ENCODE measurements at places on chromosomes 13 and 19.

- DNase-seq: no peak
Observed at GRCh38 chr19:29759359-29759758, 44.3 kb upstream of the C19orf12 start.

- DNase-seq: no peak
Observed at GRCh38 chr19:8398311-8398771, 8.2 kb downstream of the RAB11B start.

DNA sequence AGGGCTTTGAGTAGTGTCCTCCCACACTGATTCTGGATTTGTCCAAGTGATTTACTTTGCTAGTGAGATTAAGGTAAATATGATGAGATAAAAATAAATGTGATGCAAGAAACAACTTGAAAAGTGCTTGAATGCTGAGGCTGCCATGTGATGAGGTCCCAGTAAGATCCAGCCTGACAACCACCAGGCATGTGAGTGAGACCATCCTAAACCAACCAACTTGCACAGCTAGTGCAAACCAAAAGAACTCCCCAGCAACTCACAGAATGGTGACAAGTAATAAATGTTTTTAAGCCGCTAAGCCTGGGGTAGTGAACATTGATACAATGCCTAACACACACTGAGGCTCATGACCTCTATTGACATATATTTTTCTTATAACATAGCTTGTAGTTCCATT lies 13.3 kb upstream of the RBM26 start:
- no peak for DNase-seq

DNA sequence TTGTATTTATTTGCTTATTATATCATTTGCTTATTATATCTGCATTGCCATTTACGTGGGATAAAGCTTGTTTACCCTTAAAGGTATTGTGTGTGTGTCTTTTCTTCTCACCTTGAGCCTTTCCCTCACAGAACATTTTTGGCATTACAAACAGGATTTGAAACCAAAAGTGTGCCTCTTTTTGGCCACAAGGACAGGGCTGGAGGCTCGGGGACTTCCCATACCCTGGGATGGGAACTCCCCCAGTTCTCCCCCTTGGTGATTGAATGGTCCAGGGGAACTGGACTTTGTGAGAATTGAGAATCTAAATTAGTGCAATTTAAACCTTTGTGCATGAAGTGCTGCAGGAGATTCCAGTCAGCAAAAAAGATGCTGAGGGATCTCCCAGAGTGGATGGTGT lies 2.4 kb upstream of the ZNF506 start:
- DNase-seq: no peak

GRCh38 chr19:41376241-41376997 lies at the start of gene TMEM91:
TSS of gene TMEM91 (plus strand) at chr19:41376533. CDS start at chr19:41378310, 1,777 bp downstream.
- no peak for DNase-seq

GRCh38 chr19:55656988-55657747 lies 2.3 kb downstream of the U2AF2 start:
- no peak for DNase-seq

- no peak for DNase-seq
Observed at GRCh38 chr13:98487016-98487415, 89.9 kb downstream of the STK24 start.

GRCh38 chr19:18265582-18265981 lies 8.7 kb downstream of the IQCN start:
- DNase-seq: no peak

- no peak for DNase-seq
Observed at GRCh38 chr19:16024266-16025107, 51.8 kb upstream of the TPM4 start.

DNA sequence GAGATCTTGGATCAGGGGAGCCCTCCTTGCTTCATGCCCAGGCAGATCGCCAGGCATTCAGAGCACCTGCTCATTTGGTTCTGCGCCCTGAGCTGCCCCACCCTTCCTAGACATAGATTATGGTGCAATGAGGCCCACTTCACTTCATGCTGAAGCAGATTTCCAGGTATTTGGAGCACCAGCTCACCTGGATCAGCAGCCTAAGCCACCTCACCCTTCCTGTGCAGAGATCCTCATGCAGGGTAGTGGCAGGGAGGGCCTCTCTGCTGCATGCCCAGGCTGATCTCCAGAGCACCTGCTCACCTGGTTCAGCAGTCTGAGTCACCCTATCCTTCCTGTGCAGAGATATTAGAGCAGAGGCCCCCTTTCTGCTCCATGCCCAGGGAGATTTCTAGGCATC lies 1966.1 kb downstream of the PCDH9 start:
- DNase-seq: no peak

DNA sequence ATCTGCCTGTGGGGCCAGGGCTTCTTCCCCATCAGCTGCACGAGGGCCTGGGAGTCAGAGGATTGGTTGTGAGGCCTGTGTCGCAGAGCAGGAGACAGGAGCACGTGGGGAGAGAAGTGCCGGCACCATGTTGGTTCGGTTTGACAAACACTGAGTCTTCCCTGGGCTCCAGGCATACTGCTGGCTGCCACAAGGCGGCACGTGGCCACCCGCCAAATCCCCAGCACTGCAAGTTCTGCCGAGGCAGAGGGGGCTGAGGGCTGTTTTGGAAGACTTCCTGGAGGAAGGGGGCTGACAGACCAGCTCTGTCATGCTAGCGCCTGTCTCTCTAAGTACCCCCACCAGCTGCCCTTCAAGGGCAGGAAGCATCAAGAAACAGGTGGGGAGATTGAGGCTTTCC lies 9.5 kb downstream of the SHANK1 start:
- DNase-seq: no peak

- no peak for DNase-seq
Observed at GRCh38 chr19:44603201-44603945, 10.0 kb upstream of the IGSF23 start.

GRCh38 chr13:100338275-100338674 lies 249.4 kb downstream of the PCCA start:
- no peak for DNase-seq

DNA sequence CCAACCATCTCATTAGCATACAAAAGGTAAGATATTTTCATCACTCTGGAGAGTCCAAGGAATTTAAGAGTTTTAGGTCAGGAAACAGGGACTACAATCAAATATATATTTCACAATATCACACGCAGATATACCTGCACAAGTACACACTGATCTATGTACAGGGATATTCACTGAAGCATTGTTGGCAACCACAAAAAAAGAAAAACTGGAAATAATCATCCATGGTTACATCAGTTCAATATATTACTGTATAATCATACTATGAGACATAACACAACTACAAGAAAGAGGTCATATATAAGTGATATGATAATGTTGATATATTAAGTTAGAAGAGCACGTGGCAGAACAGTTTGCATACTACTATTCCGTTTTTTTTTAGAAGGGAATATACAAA lies 2.2 kb upstream of the SERP2 start:
- no peak for DNase-seq

GRCh38 chr13:34620862-34621261 lies 321.2 kb upstream of the NBEA start:
- DNase-seq: no peak

DNA sequence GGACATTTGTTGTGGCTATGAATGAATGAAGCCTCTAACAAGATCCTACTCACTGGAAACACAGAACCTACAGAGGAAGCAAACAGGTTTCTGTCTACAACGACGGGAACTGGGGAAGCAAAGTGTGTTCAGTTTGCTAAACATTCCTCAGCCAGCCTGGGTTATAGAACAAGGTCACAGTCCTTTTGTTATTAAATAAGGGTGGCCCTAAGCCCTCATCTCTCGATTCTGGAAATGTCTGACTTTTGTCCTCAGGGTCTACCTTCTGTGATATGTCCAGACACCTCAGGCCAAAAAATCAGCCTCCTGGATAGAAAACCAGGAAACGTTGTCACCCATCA lies 64.6 kb upstream of the ARHGEF7 start:
- DNase-seq: no peak

GRCh38 chr13:76455960-76456359 lies 430.2 kb downstream of the KCTD12 start:
- DNase-seq: no peak

DNA sequence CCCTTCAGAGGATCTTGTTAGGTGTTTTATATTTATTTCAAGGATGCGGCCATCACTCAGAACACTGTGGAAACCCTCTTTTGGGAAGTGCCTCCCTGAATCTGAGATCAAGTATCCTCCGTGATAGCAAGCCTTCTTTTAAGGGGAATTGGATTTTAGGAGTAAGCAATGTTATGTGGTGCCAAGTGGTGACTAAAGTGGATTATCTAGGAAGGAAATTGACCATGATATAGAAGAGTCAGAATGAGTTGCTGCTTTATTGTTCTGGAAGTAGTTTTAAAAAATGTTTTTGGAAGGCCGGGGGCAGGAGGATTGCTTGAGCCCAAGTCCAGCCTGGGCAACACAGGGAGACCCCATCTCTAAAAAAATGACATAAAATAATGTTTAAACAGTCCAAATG lies 6.7 kb downstream of the ERCC5 start:
- DNase-seq: no peak

DNA sequence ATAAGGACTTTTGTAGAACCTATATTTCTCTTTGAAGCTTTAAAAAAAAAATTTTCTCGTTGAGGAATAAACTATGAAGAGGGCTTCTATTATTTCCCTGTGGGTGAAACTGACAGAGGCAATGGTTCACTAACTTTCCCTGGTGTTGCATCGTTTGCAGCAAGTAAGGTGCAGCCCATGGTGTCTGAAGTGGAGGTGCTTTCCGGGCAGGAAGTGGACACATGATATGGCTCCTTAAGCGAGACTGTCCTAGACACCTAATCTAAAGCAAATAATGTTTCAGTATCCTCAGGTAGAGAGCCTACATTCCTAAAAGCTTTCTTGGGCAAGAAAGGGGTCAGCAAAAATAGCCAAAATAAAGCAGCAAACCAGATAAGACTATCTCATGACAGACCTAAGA lies 437.6 kb upstream of the ARGLU1 start:
- DNase-seq: no peak

GRCh38 chr13:74576420-74576819 lies 442.2 kb upstream of the KLF12 start:
- DNase-seq: no peak

DNA sequence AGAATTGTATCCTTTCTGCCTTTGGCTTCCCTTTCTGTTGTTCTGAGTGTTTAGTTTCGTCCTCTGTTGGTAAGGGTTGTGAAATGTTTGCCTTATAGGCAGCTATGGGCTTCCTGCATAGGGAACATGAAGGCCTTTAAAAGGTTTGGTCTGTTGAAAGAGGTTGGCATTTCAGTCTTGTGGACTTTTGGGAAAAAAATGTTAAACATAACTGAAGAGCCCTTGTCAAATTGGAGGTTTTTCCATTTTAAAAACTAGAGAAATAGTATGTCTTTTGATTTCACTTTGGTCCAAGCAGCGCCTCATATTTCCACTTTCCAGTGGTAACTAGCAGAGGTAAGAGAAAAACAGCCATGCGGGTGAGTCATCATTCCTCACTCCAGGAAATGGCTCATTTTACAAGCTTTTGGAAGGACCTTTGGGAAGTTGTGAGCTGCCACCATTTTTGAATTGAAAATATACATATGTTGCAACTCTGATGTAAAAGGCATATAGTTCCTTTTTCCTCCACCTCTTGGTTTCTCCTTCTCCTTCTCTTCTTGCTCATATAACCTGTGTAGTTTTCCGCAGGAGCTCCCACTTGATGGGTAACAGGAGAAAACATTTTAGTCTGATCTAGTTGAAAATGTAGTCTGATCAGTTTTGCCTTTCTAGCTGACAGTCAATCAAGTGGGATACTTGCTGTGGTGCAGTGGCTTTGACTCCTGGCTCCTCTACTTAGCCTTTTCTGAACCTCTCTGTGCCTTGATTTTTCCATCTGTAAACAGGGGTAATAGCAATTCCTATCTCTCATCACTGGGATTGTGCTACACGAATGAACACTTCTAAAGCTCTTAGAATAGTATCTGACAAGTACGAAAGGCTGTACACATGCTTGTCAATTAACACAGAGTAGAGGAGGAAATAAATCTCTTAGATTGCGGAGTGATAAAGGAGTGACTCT lies 23.0 kb downstream of the GPC6 start:
- no peak for DNase-seq

DNA sequence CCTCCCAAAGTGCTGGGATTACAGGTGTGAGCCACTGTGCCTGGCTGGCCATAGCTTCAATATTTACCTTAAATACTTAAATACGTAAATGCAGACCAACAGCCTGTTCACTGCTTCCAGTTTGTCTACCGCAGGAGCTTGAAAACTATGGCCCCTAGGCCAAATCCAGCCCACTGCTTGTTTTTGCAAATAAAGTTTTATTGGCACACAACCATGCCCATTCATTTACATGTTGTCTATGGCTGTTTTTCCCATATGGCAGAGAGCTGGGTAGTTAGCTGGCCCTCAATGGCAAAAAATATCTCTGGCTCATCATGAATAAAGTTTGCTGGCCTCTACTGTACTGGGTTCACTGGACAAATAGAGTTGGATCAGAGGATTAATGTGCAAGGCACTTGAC lies 11.8 kb downstream of the PRR12 start:
- DNase-seq: no peak

GRCh38 chr19:8194528-8195267 lies 14.5 kb upstream of the CERS4 start:
- DNase-seq: no peak

- no peak for DNase-seq
Observed at GRCh38 chr13:51322826-51323225, 16.7 kb upstream of the SERPINE3 start.

DNA sequence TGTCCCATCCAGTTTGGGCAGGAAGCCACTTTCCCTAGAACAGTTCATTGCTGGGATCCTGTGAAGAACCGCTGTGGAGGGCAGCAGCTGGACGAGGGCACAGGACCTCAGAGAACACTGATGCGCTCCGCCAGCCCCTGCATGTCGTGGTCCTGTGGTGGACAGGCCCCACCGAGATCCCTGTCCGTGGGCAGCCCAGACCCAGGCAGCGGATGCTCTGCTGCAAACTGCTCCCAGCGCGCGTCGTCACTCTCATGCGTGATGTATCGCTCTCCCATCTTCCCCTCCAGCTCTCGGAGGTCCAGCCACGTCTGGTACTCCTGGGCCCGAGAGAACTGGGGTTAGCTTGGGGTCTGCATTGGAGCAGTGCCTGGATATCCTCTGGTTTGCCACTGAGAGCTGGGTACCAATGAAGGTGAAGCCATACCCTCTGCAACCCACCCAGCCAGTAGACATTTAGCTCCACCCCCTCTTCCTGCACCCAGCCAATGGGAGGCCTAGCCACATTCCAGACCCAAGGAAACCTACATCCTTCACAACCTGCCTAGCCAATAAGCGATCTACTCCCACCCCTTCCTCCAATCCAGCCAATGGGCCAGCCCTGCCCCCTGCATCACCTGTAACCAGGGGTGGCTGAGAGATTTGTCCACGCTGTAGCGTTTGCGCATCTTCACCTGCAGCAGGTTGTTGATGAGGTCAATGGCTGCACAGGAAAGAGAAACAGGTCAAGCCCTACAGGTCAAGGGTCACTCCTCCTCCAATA lies 13.6 kb upstream of the DACT3 start:
- no peak for DNase-seq

GRCh38 chr19:44807162-44807561 lies 1.7 kb upstream of the BCAM start:
- peak; percentile 19 for DNase-seq

DNA sequence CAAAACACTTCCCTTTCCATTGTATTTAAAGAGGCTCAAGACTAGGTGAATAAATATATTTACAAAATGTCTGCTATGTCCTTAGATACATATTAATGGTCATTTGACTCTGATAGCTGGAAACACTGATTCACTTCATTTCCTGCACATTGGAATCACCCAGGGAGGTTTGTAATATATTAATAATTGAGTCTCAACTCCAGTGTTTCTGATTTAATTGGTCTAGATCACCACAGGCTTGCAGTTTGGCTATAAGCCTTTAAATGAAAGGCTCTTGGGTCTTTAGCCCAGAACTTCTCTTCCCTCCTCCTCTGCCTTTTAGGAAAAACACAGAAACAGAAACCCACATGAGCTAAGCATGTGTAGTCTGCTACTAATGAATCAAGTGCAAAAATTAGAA lies 378.0 kb downstream of the TBC1D4 start:
- no peak for DNase-seq

- peak; percentile 0 for DNase-seq
Observed at GRCh38 chr19:52453324-52454094, at the start of gene ZNF578. TSS of gene ZNF578 (plus strand) at chr19:52453553. CDS start at chr19:52501846, 48,293 bp downstream.
